ENCODE measurements at places on chromosomes 7 and 10. TPM values are rescaled to one million over a fixed set of nuclear protein-coding genes. Genes with fewer than 3 reads are reported as not detected.

DNA sequence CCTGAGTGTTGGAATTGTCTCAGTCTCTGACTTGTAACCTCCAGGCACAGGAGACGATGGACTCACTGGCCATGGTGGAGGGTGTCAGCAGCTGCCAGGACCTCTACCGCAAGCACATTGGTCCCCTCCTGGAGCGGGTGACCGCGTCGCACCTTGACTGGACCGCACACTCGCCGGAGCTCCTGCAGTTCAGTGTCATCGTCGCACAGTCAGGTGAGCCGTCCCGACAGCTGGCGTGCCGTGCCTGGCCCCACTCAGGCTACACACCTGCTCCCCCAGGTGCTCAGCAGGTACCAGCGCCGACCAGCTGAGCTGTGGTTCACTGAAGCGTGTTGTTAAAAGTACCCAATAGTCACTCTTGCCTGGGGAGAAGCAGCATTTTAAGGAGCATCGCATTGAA, 36.7 kb upstream of the PRKAR1B start:
- DNase-seq = no peak
- no peaks in the 10 kb centered on the region for H3K27me3 ChIP-seq
- H3K36me3 ChIP-seq = peaks cover 60% of the 10 kb centered on the region
- no peak overlapping the region for H3K27ac ChIP-seq
- no peak overlapping the region for H3K4me3 ChIP-seq

DNA sequence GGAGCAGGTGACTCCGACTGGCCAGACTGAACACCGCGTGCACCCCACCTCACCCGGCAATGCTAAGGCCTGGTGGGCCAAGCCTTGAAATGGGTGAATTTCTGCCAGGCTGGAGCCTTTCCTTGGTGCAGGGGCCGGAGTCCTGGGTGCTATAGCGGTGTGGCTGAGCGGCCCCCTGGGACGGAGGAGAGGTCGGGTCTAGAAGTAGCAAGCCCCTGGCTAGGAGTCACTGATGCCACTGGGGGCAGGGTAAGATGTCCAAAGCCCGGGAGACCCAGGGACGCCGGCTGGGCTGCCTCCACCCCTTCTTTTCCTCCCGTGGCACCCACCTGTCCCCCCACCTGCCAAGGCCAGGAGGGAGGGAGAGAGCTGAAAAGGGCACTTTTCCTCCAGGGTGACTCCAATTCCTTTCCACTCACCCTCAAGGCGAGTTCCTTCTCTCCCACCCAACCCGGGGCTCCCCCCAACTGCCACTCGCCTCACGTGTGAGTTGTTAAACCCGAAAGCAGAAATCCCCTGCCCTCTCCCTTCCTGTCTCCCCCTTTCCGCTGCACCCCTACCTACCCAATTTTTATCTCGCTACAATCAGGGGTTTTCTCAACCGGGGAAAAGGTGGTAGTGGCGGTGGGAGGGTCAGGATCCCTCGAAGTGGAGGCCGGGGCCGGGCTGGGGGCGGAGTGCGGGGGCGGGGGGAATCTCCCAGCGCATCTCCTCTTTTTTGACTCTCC, 6.0 kb upstream of the GATA3 start:
- no peak overlapping the region for H3K4me3 ChIP-seq
- peaks cover 27% of the 10 kb centered on the region for H3K27me3 ChIP-seq
- no peak for DNase-seq

GRCh38 chr7:86745013-86745745, 101.5 kb downstream of the GRM3 start:
- H3K4me3 ChIP-seq = no peak overlapping the region
- no peaks in the 10 kb centered on the region for H3K4me1 ChIP-seq
- H3K27ac ChIP-seq = no peak overlapping the region
- H3K27me3 ChIP-seq = no peaks in the 10 kb centered on the region
- DNase-seq = no peak
- no peaks in the 10 kb centered on the region for H3K36me3 ChIP-seq

- no peak overlapping the region for H3K4me3 ChIP-seq
- no peaks in the 10 kb centered on the region for H3K36me3 ChIP-seq
- no peaks in the 10 kb centered on the region for H3K4me1 ChIP-seq
- no peaks in the 10 kb centered on the region for H3K27me3 ChIP-seq
Measured at GRCh38 chr7:157643525-157643970, 306.7 kb downstream of the DNAJB6 start.

DNA sequence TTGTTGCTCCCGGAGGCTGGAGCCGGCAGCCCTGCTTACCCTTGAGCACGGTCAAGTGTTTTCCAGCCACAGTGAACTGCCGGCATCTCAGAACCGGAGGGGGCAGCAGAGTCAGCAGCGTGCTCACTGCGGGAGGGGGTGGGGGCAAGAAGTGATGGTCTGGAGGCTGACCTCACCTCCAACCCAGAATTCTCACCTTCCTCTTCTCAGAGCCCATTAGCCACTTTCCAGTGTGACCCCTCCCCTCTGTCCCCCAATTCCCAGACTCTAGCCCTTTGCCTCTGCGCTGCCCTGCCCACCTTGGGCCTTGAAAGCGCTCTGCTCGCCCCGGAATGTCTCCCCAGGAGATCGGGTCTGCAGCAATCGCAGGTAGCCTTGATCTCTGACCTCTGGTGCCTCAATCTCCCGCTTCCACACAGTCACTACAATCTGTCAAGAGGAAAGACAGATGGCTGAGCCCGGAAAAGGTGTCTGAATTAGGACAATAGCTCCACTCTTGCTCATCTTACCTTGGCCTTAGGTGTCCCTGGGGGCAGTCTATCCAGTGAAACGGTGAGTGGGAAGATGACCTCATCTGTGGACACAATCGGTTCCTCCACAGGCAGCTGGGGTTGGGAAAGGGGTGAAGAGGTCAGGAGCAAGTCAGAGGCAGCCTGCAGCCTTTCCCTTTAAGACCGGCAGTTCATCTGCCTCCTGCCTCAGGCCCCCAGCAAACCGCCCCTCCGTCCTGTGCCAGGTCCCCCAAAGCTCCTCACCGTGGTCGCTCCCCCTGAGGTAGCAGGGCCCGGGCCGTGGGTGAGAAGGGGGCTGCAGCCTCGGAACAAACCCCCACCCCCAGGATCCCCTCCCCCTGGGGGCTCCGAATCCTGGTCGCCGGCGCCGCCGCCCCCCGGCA, 942 bp downstream of the TRAPPC14 start:
- H3K27ac ChIP-seq = peak overlapping the region; percentile 80
- peaks cover 7% of the 10 kb centered on the region for H3K27me3 ChIP-seq
- H3K4me1 ChIP-seq = peaks cover 56% of the 10 kb centered on the region
- peaks cover 6% of the 10 kb centered on the region for H3K36me3 ChIP-seq
- peak overlapping the region; percentile 90 for H3K4me3 ChIP-seq
- peak; percentile 85 for DNase-seq

DNA sequence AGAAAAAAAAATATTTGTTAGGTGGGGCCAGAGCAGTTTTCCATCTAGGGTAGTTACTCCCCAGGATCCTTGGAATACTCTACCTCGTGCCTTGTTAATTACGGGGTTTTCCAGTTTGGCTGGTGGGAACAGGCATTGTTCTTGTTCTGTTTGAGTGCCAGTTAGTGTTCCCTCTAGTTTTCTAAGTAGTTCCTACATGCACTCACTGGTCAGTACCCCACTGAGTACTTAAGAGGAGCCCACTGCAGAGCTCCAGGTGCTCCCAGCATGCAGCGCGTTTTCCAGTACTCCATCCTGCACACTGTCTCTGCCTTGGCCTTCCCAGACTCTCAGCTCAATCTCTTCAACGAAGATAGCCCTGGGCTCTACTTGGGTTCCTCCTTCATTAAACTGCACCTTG, 58.0 kb downstream of the AHCYL2 start:
- H3K4me1 ChIP-seq = no peaks in the 10 kb centered on the region
- H3K36me3 ChIP-seq = no peaks in the 10 kb centered on the region
- H3K4me3 ChIP-seq = no peak overlapping the region
- H3K27me3 ChIP-seq = no peaks in the 10 kb centered on the region

DNA sequence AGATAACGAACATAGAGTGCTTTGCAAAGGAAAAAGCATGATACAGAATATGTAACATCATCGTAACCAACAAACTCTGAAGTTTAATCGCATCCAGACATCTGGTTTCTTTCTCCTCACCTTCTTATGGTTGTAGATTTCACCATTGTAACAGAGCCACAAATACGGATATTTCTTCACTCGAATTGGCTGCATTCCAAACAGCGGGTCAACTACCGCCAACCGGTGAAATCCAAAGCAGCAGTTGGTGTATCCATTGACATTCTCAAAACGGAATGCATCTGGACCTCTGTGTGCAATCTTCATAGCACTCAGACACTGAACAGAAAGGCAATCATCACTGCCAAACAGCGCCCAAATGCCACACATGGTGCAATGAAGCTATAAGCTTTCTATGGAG, 3.4 kb downstream of the ASNS start:
- no peak for DNase-seq
- H3K4me3 ChIP-seq = no peak overlapping the region
- peaks cover 37% of the 10 kb centered on the region for H3K4me1 ChIP-seq
- no peaks in the 10 kb centered on the region for H3K27me3 ChIP-seq
- H3K27ac ChIP-seq = no peak overlapping the region
- peaks cover 44% of the 10 kb centered on the region for H3K36me3 ChIP-seq

Gene INMT
- total RNA-seq = not detected

DNA sequence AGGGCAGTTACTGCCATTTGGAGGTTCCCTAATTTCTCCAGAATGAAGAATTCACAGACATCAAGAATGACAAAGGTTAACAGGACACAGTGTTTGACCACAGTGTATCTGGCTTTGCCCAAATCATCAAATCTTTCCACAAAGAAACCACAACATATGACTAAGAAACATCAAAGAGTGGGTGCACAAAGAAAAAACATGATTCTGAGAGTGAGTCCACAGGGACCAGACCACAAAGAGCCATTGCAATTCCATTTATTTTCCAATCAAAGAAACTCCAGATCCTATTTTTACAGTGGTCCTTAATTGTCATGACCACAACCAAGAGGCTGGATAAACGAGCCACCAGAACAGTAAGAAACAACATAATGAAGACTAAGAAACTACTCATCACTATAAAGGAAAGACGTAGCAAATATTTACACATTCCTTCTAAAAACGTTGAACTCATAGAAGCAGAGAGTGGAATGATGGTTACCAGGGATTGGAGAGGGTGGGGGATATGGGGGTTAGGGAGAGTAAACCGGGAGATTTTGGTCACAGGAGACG, 286.5 kb downstream of the DOCK4 start:
- peak overlapping the region; percentile 35 for H3K4me3 ChIP-seq
- H3K36me3 ChIP-seq = 0 out of 2 replicates have a peak, but pooled peaks cover 1% of the 10 kb centered on the region
- H3K27me3 ChIP-seq = no peaks in the 10 kb centered on the region
- DNase-seq = peak; percentile 90

Gene MYL10
- total RNA-seq = not detected

GRCh38 chr10:74575191-74575720, 251.1 kb upstream of the KAT6B start:
- H3K4me3 ChIP-seq = no peak overlapping the region
- H3K4me1 ChIP-seq = no peaks in the 10 kb centered on the region
- DNase-seq = no peak
- H3K27ac ChIP-seq = no peak overlapping the region
- no peaks in the 10 kb centered on the region for H3K36me3 ChIP-seq
- H3K27me3 ChIP-seq = no peaks in the 10 kb centered on the region

- H3K4me1 ChIP-seq = peaks cover 12% of the 10 kb centered on the region
- peak overlapping the region; percentile 3 for H3K4me3 ChIP-seq
- DNase-seq = peak; percentile 13
- H3K27me3 ChIP-seq = no peaks in the 10 kb centered on the region
- H3K27ac ChIP-seq = no peak overlapping the region
Measured at GRCh38 chr7:130210181-130210935, 2.7 kb downstream of the SSMEM1 start.

DNA sequence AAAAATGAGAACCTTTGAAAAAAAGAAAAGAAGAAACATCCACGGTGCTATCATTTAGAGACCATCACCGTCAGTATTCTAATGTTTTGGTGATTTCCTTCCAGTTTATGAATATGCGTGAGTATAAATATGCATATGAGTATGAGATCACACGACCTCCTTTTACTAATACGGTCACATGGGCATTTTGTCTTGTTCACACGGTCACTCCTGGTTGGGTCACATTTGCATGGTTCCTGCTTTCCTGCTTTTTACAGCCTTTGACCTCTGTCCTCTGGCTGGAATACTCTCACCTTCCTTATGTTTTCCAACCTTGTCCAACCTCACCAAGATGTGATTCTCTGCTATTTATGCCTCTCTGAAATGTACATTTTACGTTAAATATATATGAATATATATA, 25.3 kb upstream of the LMTK2 start:
- H3K36me3 ChIP-seq = no peaks in the 10 kb centered on the region
- peaks cover 13% of the 10 kb centered on the region for H3K4me1 ChIP-seq
- no peak overlapping the region for H3K4me3 ChIP-seq
- no peak overlapping the region for H3K27ac ChIP-seq
- no peak for DNase-seq

DNA sequence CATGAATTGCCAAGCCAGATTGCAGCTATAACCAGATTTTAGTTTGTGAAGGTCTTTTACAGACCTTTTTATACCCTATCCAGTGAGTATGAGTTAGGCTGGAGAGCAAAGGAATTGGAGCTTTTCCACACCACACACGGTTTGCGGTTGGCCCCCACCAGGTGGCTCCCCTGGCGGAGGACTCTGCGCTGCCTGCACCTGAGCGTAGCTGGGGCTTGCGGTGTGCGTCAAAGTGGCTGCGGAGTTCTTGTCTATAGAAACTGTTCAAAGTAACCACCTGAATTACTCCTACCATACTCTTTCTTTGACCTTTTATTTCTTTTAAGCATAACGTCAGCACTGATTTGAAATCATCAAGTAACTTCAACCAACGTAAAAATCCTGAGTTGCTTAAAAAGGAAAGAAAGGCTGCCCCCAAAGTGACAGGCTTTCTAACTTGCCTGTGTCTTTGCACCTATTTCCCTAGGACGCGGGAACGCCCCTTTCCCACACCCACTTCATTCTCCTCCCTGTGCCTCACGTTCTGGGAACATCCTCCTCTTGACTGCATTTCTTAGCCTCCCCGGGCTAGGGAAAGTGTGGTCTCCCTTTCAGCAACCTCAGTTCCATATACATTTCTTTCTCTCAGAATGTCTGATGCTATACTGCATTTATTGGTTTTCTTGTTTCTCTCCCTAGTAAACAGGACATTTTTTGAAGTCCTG, 47.6 kb upstream of the TMEM72 start:
- H3K27me3 ChIP-seq = 0 out of 2 replicates have a peak, but pooled peaks cover 1% of the 10 kb centered on the region
- DNase-seq = no peak
- no peak overlapping the region for H3K27ac ChIP-seq
- H3K4me3 ChIP-seq = no peak overlapping the region

Gene PLXNA4
- total RNA-seq = 0.01 TPM

Gene PDE1C
- not detected for total RNA-seq

DNA sequence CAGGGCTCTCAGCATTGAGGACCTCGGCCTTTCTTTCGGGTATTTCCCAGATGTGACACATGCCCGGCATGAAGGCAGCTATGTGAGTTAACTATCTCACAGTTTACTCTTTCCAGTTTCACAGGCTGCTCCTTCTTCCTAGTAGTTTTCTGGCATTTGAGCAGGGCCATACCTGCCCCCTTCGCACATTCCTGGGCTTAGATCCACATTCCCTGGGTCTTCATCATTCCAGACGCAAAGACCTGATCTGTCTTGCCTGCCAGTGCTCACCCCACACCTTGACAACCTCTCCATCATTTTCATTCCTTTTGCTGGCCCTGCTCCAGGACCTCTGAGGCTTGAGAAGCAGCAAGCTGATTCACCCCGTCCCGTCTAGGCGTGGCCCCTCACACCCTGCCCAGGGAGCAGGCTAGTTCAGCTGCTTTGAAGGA, 227.5 kb downstream of the WDR11 start:
- H3K36me3 ChIP-seq = no peaks in the 10 kb centered on the region
- H3K27me3 ChIP-seq = no peaks in the 10 kb centered on the region
- no peak overlapping the region for H3K4me3 ChIP-seq
- no peak overlapping the region for H3K27ac ChIP-seq

GRCh38 chr10:100816671-100817070, 71.3 kb downstream of the PAX2 start:
- no peak overlapping the region for H3K4me3 ChIP-seq
- H3K27ac ChIP-seq = no peak overlapping the region
- DNase-seq = no peak
- peaks cover 47% of the 10 kb centered on the region for H3K27me3 ChIP-seq
- no peaks in the 10 kb centered on the region for H3K36me3 ChIP-seq
- H3K4me1 ChIP-seq = peaks cover 10% of the 10 kb centered on the region
